Smooth muscle cell of the brain vasculature (primary cell): ENCODE measurements at places on chromosomes 16 and 17.

GRCh38 chr17:62716834-62717588 is 89.5 kb downstream of the MRC2 start:
- no peak for DNase-seq

GRCh38 chr17:73625006-73625405 is 19.2 kb downstream of the SDK2 start:
- no peak for DNase-seq

GRCh38 chr17:67573987-67574657 is 143.6 kb upstream of the NOL11 start:
- no peak for DNase-seq

- no peak for DNase-seq
Measured at GRCh38 chr16:89135166-89135565, 36.4 kb upstream of the CDH15 start.

- DNase-seq, result no peak
Measured at GRCh38 chr17:6551869-6552531, 4.4 kb downstream of the PITPNM3 start.

DNA sequence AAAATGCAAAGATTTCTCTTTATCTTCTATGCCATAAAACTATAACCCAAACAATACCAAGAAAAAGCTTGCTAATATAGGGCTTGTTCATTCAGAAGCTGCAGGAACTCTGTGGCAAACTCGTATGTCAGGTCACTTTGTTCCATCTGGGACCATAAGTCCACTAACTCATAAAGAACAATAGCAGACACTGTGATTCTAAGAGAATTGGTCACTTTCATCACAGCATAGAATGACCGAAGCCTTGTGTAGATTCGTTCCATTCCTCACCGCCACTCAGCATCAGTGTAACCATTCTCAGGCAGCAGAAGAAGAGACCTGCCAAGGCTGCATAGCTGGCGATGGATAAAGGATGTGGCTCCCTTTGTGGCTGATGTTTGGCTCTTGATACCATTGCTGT is 30.3 kb upstream of the VAT1L start:
- DNase-seq, result no peak

- DNase-seq, result no peak
Measured at GRCh38 chr16:73068541-73069401, 20.8 kb upstream of the ZFHX3 start.

DNA sequence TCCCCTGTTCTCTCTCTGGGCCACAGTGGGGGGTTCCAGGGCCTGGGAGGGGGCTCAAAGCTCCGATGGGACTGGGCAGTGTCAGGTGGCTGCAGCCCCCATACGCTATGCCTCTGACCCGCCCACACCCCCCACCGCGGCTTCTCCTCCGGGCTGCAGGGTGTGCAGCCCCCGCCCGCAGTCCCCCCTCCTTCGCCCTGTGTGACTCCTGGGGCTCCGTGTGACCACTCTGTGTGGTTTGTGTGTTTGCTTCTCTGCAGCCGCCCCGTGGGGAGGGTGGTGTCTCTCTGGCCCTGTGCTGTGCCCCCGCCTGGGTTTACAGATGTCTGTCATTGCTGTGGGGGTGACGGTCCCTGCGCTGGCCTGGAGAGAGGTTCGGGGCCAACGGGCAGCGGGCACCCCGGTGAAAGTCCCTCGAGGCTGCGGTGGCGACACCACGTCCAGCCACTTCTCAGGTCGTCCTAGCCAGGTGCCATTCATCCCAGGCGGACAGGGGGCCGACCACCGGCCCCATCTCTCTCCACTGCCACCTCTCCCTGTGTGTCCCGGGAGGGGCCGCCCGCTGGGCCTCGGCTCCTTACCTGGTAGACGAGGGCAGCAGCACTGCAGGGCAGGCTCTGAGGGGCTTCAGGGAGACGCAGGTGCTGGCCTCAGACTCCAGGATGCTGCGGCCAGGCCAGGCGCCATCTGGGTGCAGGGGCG is 5.5 kb downstream of the SSTR5 start:
- DNase-seq, result no peak

GRCh38 chr16:71794943-71795342 is 13.7 kb downstream of the AP1G1 start:
- no peak for DNase-seq

GRCh38 chr16:79439901-79440300 is 160.6 kb downstream of the MAF start:
- no peak for DNase-seq
